ENCODE measurements at places on chromosomes 4 and X.

- DNase-seq: peak; percentile 21
Observed at GRCh38 chrX:74923942-74924448, 1.3 kb downstream of the NEXMIF start.

- no peak for DNase-seq
Observed at GRCh38 chr4:7364979-7365378, 69.8 kb downstream of the PSAPL1 start.

DNA sequence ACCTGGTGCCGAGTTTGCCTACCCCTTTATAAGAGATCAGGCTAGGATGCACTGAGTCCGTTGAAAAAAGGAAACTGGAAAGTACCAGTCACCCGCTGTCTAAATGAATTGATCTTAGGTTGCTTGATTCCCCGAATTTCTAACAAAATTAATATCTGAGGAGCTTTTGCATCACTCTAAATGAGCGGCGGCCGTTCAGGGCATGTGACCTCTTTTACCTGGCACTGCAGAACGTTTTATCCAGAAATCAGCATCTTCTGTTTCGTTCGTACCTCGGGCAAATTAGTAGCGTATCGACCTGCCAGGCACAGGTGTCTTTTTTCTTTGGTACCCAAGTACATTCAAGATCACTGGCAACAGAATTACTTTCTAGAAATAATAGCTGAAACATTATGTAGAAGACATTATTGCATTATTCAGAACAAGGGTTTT lies 876 bp downstream of the KLHL2 start:
- peak; percentile 90 for DNase-seq

DNA sequence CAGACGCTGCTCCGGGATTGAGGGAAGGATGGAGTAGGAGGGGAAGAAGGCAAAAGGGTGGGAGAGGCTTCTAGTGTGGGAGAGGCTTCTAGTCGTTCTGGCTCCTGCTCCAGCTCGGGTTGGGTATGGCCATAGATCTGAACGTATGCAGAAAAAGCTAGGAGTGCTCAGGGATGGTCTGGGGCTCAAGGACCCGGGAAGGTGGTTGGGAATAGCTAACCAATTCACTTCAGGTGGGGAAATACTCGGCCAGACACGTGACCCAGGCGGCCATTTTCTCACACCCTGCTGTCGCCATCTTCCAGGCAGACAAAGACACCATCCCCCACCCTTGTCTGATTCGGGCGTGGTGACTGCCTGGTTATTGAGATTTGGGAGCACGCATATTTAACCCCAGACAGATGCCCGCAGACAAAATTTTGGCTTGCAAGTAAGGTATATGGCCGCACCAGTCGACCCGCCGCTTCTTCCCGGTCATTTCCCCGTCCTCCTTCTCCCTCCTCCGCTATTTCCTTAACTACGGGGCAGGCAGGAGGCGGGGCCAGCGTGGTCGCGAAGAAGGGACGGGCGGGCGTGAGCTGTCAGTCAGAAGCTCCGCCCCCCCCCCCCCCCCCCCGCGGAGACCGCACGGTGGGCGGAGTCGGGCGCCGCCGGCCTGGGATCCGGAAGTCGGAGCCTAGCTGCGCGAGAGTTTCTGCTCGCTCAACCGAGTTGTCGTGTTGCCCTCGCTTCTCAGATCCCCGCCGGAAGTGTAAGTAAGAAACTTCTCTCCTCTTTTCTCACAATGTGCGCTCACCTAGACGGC lies at the start of gene GNL3L:
Gene GNL3L (plus strand): TSS at position 668 of the 805 bp plus-strand sequence. CDS start 2,348 bp downstream, outside the sequence.
- peak; percentile 85 for DNase-seq

DNA sequence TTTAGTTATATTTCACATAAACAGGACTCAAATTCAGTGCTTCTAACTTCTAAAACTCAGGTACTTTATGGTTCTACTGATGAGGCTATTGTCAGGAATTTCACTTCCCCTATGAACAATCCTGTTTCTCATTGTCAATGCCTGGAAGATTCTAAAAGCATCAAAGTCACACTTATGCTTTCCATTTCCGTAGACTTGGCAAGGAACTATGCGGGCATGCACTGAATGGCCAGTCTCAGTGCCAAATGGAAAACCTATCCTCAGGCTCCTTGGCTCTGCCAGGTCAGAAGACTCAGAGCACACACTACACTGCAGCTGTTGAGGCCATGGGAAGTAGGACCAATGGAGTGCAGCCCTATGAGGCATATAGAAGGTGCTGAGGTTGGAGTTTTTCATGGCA lies 97.0 kb upstream of the PTPN13 start:
- no peak for DNase-seq

- DNase-seq: no peak
Observed at GRCh38 chrX:67503004-67503403, 40.8 kb upstream of the AR start.

- no peak for DNase-seq
Observed at GRCh38 chr4:166195101-166195500, 322.1 kb downstream of the TLL1 start.

Measured in DMS79 treated with DMSO at 0.1 percent for 48 hours (cell line).